Muscle of back (tissue), 13 donors: ENCODE measurements at places on chromosomes 2 and 18.

DNA sequence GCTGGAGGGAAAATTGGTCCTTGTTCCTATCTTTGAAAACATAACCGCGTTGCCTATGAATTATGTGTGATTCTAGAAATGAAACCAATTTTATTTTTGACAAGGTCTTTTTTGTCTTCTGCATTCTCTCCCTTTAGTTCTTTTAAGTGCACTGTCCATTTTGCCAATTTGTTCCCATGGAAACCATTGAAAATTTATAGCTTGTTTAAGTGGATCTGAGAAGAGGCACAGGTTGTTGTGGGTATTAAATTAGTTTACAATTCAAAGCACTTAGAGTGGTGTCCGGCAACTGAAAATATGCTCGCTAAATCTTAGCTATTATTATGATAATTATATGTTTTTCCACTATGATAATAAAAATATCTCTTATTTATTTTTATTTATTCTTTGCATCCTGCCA, 107.5 kb upstream of the FSHR start:
- DNase-seq, result no peak

- no peak for DNase-seq
These were observed 118.3 kb upstream of the KLHL14 start for GRCh38 chr18:32891130-32891529.

DNA sequence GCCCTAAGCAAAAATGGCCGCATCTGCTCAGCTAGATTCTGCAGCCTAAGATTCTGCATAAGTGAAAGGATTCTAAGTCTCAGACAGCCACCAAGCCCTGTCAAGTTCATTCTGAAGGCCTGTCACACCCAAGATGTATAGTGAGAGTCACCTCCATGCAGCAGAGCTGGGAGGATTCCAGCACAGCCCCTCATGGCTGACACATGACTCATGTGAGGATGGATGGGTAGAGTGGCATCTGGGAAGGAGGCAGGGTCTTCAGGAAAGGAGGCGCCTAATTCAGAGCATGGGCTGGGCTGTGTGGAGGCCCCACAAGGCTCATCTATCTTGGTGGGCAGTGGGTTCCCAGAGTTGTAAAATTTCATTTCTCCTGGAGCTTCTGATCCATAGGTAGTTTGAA, 41.5 kb upstream of the ZBTB7C start:
- DNase-seq, result no peak

- DNase-seq, result peak; percentile 9
These were observed 344.6 kb upstream of the CHAC2 start for GRCh38 chr2:53422979-53423378.

DNA sequence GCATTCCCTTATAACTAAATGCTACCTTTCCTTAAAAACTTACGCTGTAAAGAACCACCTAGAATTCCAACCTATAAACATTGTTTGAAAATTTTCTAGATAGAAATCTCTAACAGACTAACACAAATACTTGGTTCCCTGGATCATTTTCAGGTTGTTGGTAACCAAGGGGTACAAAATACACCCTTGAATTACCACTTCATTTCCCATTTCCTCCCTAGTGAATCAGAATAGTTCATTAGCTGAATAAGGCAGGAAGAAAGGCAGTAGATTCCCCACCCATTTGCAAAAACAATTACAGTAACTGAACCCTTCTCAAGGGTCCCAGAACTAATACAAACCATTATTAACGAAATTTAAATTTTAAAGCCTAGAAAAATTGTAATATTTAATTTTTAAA, 5.5 kb downstream of the MEX3C start:
- DNase-seq, result no peak

- DNase-seq, result peak; percentile 79
These were observed 77.7 kb upstream of the SMAD2 start for GRCh38 chr18:48007955-48008701.

- no peak for DNase-seq
These were observed 207.0 kb upstream of the CCDC68 start for GRCh38 chr18:55166260-55166598.

DNA sequence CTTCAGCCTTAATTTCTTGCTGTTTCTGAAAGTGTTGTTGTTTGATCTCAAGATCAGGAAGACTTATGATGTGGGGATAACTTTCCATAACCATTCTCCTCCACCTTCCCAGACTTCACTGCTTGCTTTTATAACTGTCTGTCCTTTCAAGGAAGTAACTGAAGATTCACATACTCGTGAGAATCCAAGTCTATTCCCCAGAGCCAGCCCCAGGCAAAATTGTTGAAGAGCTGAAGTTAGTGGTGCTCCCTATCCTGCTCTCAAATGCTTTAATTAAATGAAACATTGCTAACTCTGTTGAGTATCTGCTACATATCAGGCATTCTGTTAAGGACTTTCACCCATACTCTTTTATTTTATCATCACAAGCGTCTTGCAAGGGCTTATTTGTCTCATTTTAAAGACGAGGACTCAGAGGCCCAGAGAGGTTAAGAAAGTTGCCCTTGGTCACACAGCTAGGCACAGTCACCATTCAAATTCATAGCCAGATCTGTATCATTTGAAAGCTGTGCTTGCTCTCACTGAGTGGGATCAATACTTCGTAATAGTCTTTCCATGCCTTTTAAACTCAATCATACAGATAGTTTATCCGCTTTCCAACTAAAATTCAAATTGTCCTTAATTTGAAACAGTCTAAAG, 189.8 kb upstream of the TCF4 start:
- DNase-seq, result no peak
